Esophagus squamous epithelium (tissue), 5 donors: ENCODE measurements at places on chromosomes 12 and 14. TPM values are rescaled to one million over a fixed set of nuclear protein-coding genes. Genes with fewer than 3 reads are reported as not detected.

GRCh38 chr12:80684077-80684495, 23.3 kb upstream of the MYF6 start:
- H3K27me3 ChIP-seq, result no peaks in the 10 kb centered on the region
- no peak for DNase-seq
- H3K4me1 ChIP-seq, result no peaks in the 10 kb centered on the region
- H3K27ac ChIP-seq, result no peak overlapping the region
- H3K4me3 ChIP-seq, result no peak overlapping the region
- no peaks in the 10 kb centered on the region for H3K36me3 ChIP-seq

GRCh38 chr14:30756594-30756993, 117.8 kb upstream of the COCH start:
- no peaks in the 10 kb centered on the region for H3K27me3 ChIP-seq
- H3K4me3 ChIP-seq, result no peak overlapping the region
- no peak overlapping the region for H3K27ac ChIP-seq
- no peak for DNase-seq

The MYF6 gene
- total RNA-seq, result not detected

The SIX1 gene
- not detected for total RNA-seq

- no peak overlapping the region for H3K4me3 ChIP-seq
- H3K27me3 ChIP-seq, result peaks cover 6% of the 10 kb centered on the region
- H3K4me1 ChIP-seq, result peaks cover 15% of the 10 kb centered on the region
- H3K36me3 ChIP-seq, result no peaks in the 10 kb centered on the region
- H3K27ac ChIP-seq, result no peak overlapping the region
Observed at GRCh38 chr14:100585448-100586152, 1.6 kb downstream of the BEGAIN start.

DNA sequence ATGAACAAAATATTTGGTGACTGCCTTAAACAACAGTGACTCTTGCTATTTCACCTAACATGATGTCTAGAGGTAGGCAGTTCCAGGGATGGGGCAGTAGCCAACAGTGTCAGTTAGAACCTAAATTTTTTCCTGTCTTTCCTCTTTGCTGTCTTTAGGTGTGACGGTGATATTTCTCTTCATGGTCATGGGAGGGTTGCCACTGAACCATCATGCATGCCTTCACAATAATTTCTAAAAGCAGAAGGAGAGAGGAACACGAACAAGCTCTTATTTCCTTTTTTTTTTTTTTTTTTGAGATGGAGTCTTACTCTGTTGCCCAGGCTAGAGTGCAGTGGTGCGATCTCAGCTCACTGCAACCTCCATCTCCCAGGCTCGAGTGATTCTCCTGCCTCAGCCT, 2.4 kb downstream of the CCDC63 start:
- no peak for DNase-seq
- no peak overlapping the region for H3K27ac ChIP-seq
- no peak overlapping the region for H3K4me3 ChIP-seq

DNA sequence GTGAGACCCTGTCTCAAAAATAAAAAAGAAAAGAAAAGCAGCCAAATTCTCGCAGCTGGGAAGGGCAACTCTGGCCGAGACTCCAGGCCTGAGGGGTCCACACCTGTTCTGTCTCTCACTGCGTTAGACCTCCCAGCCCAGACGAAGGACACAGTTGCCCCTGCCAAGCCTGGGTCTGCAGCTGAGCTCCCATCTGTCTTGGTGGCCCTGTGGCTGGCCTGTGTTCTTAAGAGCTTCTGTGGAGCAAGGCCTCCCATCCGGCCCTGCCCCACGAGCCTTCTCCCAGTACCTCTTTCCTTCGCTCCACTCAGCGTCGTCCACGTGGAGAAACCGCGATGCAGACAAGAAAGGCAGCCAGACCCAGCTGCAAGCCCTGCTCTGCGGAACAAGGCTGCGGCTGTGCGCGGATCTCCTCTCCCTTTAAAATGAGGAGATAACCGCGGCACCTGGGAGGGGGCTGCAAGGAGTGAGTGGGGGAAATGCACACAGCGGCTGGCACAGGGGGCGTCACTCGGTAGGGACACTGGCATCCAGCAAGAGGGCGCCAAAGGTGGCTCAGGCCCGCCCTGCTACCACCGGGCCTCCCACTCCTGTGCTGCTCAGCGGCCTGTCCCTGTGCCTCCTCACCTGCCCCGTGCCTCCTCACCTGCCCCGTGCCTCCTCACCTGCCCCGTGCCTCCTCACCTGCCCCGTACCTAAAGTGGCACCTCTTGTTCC, 42.4 kb downstream of the LRRC74A start:
- no peaks in the 10 kb centered on the region for H3K36me3 ChIP-seq
- H3K27me3 ChIP-seq, result no peaks in the 10 kb centered on the region
- no peak for DNase-seq
- H3K27ac ChIP-seq, result no peak overlapping the region

The SMCO2 gene
- 1.4 TPM for total RNA-seq

DNA sequence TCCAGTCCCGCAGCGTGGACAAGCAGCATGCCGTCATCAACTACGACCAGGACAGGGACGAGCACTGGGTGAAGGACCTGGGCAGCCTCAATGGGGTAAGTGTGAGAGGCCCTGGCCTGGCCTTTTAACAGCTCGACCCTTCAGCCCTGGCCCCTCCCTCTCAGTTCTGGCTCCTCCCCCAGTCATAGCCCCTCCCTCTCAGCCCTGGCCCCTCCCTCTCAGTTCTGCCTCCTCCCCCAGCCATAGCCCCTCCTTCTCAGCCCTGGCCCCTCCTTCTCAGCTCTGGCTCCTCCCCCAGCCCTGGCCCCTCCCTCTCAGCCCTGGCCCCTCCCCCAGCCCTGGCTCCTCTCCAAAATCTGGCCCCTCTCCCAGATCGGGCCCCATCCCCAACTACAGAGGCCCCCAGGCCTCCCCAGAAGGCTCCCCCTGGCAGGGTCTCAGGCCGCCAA, 11.2 kb downstream of the CEP170B start:
- peaks cover 30% of the 10 kb centered on the region for H3K4me1 ChIP-seq
- no peak for DNase-seq
- no peaks in the 10 kb centered on the region for H3K36me3 ChIP-seq

DNA sequence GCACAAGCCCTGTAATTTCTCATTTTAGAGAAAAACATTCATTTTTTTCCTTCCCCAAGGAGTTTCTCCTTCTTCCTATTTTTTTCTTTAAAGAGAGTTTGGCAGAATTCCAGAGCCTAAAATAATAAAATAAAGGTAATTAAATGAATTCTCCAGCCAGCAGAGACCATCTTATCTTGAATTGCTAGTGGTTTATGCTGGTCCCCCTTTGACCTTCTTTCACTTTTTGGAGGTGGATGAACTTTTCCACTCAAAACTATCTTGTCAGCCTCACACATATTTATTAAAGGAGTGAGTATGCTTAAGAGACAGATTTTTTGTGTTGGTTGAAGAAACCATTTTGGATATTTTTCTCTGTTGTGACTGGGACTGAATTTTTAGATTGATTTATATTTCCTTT, 47.6 kb downstream of the ADIPOR2 start:
- peaks cover 15% of the 10 kb centered on the region for H3K4me1 ChIP-seq
- DNase-seq, result no peak
- H3K4me3 ChIP-seq, result no peak overlapping the region
- H3K36me3 ChIP-seq, result no peaks in the 10 kb centered on the region
- no peaks in the 10 kb centered on the region for H3K27me3 ChIP-seq

GRCh38 chr14:94157197-94157596, 16.9 kb upstream of the PPP4R4 start:
- H3K4me3 ChIP-seq, result no peak overlapping the region
- no peaks in the 10 kb centered on the region for H3K27me3 ChIP-seq
- no peak overlapping the region for H3K27ac ChIP-seq
- no peaks in the 10 kb centered on the region for H3K4me1 ChIP-seq

DNA sequence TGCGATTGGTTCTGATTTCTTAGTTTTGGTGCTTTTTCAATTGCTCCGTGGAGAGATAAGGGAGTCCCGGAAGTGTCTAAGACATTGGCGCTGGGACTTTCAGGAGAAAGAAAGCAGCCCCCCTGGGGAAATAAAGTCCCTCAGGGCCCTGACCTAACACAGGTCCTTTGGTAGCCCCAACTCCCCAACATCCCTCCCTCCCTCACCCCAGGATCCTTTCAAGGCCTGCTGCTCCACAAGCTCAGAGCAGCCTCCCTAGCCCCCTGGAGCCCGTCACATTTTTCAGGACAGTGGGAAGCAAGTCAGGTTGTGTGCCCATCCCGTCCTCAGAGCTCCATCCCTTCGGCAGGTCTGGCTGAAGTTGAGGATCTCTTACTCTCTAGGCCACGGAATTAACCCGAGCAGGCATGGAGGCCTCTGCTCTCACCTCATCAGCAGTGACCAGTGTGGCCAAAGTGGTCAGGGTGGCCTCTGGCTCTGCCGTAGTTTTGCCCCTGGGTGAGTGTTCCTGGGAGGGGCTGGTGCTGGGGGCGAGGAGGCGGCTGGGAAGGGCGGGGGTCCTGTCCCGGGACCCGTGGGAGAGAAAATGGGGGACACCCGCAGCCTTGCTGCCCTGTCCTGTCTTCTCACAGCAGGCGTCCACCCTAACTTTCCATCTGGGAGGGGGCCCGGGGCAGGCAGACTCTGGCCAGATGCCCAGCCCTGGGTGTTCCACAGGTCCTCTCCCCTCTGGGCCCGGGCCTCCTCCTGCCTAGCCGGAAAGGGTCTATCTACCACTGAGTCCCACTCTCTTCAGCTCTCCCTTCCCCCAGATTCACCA, 950 bp downstream of the IFI27 start:
- peak overlapping the region; percentile 65 for H3K4me3 ChIP-seq
- H3K4me1 ChIP-seq, result peaks cover 68% of the 10 kb centered on the region
- no peaks in the 10 kb centered on the region for H3K27me3 ChIP-seq
- DNase-seq, result no peak

DNA sequence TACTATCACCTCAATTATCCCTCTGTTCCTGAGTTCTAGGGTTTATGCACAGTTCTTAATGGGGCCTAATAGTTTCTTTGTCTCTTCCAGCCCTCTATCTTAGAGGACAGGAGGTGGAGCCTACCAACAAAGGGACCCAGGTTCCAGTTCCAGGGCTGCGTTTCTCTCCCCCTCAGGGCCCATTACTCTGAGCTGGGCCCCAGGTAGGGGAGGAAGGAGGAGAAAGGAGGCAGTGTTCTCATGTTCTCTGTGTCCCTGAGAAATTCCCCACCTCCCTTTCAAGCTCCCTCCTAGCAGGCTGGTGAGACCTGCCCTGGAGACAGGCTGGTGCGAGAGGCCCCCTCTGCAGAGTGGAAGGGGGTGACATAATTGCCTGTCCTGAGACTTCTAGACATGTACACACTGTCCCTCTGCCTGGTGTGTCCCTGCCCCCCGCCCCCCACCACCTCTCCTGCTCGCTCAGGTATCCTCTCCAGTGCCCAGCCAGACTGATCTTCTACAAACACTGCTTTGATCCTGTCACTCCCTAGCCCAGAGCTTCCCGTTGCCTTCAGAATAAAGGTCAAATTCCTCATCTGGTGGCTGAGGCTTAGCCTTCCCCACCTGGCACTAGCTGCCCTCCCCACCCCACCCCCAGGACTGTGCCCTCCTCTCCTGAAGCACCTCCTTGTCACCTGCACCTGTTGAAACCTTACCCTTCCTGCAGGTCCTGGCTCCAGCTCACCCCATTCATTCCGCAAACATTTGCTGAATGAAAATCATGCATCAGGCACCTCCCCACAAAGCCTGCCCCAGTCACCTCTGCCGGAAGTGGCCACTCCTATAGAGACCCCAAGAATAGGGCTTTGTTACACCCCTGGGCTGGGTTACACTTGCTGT, 21.1 kb upstream of the KRT8 start:
- H3K4me1 ChIP-seq, result no peaks in the 10 kb centered on the region
- H3K27me3 ChIP-seq, result no peaks in the 10 kb centered on the region
- no peaks in the 10 kb centered on the region for H3K36me3 ChIP-seq
- no peak overlapping the region for H3K4me3 ChIP-seq

GRCh38 chr12:22797701-22798100, 172.7 kb downstream of the ETNK1 start:
- H3K4me3 ChIP-seq, result no peak overlapping the region
- DNase-seq, result no peak
- H3K4me1 ChIP-seq, result no peaks in the 10 kb centered on the region
- no peak overlapping the region for H3K27ac ChIP-seq

The KNTC1 gene
- total RNA-seq, result 9.0 TPM

The AKAP5 gene
- not detected for total RNA-seq

DNA sequence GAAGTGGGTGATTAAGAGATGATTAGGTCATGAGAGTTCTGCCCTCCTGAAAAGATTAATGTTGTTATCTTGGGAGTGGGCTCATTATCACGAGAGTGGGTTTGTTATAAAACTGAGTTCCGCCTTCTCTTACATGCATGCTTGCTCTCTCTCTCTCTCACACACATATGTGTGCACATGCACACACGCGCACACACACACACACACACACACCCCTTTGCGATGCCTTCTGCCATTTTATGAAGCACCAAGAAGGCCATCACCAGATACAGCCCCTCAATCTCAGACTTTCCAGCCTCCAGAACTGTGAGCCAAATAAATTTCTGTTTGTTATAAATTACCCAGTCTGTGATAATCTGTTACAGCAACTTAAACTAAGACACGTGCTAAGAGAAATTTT, 5.7 kb upstream of the SLC41A2 start:
- no peaks in the 10 kb centered on the region for H3K27me3 ChIP-seq
- H3K4me1 ChIP-seq, result peaks cover 8% of the 10 kb centered on the region
- DNase-seq, result no peak
- H3K4me3 ChIP-seq, result no peak overlapping the region
- H3K27ac ChIP-seq, result no peak overlapping the region

DNA sequence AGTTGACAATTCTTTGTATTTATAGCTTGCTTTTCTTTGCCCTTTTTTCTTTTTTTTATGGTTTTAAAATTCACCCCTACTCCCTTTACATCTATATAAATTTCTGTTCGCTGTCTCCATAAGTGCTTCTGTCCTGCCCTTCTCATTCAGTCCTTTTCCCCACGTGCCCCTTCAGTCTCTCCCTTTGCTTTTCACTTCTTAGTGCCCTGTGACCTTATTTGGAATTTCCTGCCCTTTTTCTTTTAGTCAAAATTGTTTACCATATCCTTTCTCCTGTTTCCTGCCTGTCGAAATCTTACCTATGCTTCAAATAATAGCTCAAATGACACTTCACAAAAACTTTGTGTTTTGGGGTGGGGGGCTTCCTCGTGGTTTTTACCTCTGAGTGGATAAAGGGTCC, 6.0 kb downstream of the TMX1 start:
- DNase-seq, result no peak
- H3K4me3 ChIP-seq, result no peak overlapping the region
- no peak overlapping the region for H3K27ac ChIP-seq
- H3K4me1 ChIP-seq, result peaks cover 13% of the 10 kb centered on the region
- no peaks in the 10 kb centered on the region for H3K36me3 ChIP-seq

The C12orf50 gene
- total RNA-seq, result not detected

GRCh38 chr12:105748806-105749600, 389.8 kb downstream of the NUAK1 start:
- H3K4me3 ChIP-seq, result no peak overlapping the region
- no peaks in the 10 kb centered on the region for H3K27me3 ChIP-seq
- no peak for DNase-seq
- H3K4me1 ChIP-seq, result no peaks in the 10 kb centered on the region

DNA sequence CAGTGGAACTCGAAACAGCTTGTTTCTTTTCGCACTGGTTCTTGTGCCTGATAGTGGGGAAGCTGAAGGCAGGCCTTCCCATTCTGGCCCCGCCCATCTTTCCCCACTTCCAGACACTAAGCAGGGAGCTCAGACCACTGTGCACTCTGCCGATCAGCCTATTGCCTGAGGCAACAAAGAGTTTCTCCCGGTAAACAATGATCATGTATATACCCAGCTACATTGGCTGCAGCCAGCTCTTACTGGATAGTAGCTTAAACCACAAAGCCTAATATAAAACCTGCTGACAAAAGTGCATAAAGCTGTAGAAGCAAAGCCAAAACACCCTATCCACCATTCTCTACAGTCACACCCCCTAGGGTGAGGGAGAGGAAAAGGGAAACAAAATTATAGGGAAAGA, 24.7 kb upstream of the GLIPR1 start:
- DNase-seq, result no peak
- no peaks in the 10 kb centered on the region for H3K36me3 ChIP-seq
- no peaks in the 10 kb centered on the region for H3K4me1 ChIP-seq
- no peak overlapping the region for H3K4me3 ChIP-seq

GRCh38 chr12:65464930-65465329, 186.4 kb downstream of the MSRB3 start:
- no peak overlapping the region for H3K4me3 ChIP-seq
- no peak for DNase-seq
- H3K36me3 ChIP-seq, result no peaks in the 10 kb centered on the region
